Daoy (cell line): ENCODE measurements at places on chromosomes 3 and 15.
A peak's percentile ranks its signal among the peaks of the same experiment; 100 is the strongest.

GRCh38 chr3:29381595-29381994 is 100.7 kb downstream of the RBMS3 start:
- no peak for DNase-seq

DNA sequence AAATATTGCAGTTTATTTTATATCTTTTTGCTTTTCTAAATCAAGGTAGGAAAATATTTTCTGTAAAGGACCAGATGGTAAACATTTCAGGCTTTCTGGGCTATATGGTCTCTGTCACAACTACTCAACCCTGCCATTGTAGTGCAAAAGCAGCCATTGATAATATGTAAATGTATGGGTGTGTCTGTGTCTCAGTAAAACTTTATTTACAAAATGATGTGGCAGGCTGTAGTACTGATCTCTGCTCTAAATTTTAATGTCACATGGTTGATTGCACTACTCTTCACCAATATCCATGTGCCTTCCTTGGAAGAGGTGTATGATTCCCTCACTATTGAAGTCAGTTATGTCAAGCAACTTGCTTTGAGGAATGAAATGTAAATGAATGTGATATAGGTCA is 175.0 kb downstream of the GOLIM4 start:
- no peak for DNase-seq

DNA sequence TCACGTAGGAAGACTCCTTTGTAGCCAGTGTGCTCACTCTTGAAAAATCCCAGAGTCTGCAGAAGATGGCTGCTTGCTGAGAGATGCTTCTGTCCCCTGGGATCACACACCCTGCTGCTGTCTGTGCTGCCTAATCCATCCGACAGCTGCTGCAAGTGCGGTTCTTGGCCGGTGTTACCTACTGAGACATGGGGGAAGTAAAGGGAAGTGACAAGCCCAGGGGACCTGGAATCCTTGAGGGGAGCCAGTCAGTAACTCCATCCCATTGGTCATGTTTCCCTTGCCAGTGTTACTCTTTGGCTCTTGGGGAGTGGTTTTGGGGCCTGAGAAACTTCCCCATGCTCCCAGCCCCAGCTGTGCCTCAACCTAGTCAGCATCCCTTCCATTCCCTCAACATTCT is 8.3 kb upstream of the CPNE9 start:
- no peak for DNase-seq

DNA sequence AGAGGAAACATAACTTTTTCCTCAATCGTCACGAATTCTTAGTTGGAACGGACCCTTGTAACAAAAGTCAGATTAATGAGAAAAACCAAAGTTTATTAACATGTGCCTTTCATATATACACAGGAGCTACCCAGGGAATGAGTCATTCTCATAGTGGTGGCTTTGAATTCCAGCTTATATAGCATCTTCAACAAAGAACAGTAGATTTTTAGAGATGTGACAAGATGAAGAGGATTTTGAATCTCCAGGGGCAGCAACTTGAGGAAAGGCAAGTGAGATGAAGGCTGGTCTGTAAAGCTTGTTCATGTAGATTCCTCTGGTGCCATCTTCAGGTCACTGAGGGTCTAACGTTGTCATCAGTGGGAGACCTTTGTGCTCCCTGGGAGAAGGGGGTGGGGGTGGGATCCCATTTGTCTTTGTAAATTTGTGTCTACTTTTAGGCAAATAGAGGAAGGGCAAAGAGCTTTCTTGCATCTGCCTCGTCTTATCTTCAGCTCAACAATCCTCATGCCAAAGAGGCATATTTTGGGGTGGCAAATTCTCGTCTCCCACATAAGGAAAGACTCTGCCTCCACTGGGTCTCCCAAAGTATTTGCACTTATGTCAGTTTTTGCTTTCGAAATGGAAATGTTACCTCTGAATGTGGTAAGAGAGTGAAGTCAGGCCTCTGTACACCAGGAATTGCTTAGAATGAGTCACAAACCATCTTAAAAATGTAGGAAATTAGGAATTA is 29.5 kb downstream of the CLEC3B start:
- DNase-seq, result peak; percentile 38
